ENCODE measurements at places on chromosomes 1 and 21.

DNA sequence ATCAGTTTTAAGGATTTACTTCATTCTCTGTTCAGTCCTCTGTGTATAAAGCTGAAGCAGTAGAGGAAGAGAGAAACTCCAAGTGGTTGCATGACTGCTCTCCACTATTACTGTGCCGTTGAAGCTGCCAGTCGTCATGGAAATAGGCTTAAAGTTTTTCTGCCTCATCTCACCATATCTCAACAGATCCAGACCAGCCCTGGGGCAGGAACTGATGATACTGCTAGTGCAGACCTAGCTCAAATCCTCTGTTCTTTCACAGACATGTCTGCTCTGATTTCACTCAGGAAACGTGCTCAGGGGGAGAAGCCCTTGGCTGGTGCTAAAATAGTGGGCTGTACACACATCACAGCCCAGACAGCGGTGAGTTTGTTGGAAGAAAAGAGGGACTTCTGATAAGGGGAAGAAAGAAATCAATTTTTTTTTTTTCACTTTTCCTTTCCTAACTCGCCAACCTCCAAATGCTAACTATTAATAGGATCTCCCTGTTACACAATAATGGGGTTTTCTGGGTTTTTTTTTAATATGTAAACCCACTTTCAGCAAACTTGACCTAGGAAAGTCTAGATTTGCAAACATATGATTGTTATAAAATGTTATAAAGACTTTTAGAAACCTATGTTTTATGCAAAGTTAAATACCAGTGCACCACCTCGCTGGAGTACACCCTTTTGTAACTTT is 22.2 kb upstream of the STRIP1 start:
- no peak for DNase-seq

DNA sequence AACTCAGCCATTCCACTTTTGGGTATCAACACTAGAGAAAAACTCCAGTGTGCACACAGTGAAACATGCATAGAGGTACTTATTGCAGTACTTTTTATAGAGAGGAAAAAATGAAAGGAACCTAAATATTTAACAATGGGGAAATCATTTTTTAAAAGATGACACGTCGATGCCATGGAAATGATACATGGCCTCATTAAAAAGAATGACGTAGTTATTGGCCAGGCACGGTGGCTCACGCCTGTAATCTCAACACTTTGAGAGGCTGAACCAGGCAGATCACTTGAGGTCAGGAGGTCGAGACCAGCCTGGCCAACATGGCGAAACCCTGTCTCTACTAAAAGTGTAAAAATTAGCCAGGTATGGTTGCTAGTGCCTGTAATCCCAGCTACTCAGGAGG is 42.5 kb downstream of the MATN1 start:
- DNase-seq = no peak

DNA sequence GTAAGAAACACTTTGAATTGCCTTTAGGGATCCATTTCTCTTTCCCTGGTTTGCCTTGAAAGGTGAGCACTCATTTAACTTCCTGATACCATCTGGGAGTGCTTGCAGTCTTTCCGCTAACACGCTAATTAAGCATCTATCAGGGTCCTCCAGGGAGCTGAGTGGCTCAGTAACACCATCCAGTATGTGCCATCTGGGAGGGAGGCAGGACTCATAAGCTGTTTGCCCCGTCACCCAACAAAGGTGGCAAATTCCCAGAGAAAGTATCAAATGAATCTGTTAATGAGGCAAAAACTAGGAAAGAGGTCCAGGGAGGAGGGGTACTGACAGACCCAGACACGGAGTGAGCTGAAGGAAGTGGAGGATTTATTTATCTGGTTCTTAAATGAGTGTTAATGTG is 430.9 kb downstream of the HLX start:
- DNase-seq = no peak

DNA sequence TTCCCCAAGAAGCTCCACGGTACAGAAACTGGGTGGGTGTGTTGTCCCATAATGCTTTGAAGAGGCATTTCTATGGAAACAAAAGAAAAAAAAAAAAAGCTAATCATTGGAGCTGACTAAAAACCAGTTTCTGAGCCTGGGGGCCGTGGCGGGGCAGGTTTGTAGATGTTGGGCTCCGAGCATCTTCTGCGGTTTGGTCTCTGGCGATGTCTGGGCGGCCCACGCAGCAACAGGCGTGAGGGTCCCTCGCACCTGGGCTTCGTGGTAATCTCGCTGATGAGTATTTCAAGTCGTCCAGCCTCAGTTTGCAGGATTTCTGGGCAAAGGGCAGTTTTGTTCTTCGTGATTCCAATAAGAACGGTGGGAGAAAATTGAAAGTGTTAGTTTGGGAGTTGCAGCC is 6.8 kb downstream of the TP73 start:
- no peak for DNase-seq

DNA sequence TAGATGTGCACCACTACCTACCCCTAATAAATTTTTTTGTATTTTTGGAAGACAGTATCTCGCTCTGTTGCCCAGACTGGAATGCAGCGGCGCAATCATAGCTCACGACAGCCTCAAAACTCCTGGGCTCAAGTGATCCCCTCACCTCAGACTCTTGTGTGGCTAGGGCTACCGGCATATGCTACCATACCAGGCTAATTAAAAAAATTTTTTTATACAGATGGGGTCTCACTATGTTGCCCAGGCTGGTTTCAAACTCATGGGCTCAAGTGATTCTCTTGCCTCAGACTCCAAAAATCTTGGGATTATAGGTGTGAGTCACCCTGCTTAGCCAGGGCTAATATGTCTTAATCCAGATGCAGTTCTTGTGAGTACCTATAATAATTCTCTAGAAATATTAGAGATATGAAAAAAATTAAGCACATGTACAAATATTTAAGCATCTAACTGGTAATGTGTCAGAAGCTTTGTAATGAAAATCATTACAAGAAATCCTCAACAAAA is 9.5 kb downstream of the SORT1 start:
- no peak for DNase-seq

GRCh38 chr1:160127865-160128523 is 12.4 kb downstream of the ATP1A2 start:
- no peak for DNase-seq

GRCh38 chr1:6185635-6186382 is 5.7 kb upstream of the CHD5 start:
- no peak for DNase-seq

- no peak for DNase-seq
Observed at GRCh38 chr1:19925342-19926070, 2.1 kb upstream of the PLA2G2E start.

DNA sequence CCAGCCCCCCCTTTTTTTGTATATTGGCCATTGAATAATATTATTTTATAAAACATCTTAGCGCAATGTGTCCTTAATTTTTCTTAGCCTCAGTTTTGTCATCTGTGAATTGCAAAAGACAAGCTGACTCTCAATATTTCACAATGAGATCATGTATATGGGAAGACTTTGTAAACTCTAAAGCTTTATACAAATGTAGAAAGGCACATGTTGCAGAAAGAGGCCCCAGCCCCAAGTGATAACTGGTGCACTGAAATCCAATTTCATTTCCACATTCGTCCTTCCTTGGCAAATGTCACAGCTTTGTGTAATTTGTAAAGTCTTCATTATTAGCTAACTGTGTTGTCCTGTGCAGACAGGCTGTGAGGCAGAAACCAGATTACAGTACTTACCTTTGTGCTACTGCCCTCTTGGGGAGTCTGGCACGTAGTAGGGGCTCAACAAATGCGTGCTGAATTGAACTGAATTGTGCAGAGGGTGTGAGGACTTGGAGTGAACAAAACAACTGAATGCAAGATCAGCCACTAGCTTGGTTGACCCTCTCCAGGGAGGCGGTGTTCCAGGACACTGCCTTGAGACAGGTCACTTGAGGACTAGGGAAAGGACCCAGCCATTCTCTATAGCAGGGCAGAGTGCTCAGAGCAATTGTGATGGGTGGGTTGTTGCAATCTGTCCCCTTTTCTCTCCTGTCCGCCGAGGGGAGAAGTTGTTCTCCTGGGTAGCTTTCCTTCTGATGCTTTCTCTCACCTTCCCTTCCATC is 74.6 kb downstream of the LMO4 start:
- DNase-seq = no peak

DNA sequence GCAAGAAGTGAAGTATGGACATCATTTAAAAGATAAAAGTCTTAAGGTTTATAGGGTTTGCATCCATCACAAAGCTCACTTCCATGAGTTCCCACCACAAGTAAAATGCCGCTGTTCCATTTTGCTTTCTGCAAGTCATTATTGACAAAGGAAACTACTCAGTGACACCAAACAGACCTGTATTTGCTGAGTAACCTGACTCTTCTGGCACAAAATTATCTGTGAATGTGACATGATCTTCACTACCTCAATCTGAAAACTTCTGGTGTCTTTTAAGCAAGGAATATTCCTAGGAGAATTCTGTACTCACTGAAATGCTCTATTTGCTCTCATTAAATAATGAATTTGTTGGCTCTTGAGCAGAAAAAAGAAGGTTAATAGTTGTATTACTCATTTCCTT is 1077.4 kb upstream of the ADGRL4 start:
- no peak for DNase-seq

DNA sequence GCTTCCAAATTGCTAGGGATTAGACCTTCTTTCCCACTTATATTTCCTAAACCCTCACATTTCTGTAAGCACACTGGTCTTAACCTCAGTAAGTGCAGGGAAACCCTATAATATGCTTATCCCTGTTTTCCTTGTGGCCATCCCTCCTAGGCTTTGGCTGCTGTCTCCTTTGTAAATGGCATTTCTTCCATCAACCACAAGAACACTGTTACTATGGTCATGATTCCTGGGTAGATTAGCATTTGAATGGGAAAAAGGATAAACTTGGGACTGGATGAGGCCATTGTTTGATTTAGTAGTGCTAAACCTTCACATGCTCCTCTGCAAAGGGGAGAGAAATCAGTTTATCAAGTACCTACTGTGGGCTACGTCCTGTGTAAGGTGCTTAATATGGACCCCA is 16.2 kb upstream of the AGO3 start:
- no peak for DNase-seq

GRCh38 chr1:31400393-31400792 is 12.6 kb upstream of the SERINC2 start:
- no peak for DNase-seq

DNA sequence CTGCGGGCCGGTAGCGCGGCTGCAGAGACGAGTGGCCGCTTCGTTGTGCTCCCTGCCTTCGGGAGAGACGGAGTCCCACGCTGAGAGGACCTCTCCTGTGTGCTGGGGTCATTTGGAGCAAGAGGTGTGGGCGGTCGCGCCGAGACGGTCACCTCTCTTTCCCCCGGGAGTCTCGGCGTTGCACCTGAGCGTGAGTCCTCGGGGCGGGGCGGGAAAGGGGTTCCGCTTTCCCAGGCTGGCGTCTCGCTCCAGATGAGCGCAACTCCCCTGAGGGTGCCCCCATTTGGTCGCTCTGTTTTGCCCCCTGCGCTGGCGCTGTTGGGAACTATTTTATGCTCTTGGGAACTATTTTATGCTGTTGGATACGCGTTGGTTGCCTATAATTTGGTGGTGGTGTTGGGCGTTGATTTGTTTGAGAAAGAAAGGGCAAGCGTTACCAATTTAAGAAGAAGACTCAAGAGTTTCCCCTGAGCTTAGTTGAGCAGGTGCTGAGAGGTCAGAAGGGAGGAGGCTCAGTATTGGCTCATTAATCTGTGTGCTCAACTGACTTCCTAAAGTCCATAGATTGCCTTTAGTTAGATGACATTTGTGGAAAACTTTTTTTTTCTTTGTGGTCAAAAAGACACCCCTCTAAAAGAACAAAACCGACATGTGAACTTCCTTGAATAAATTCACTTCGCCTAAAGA is 683 bp downstream of the LRRC8B start:
- peak; percentile 51 for DNase-seq

- no peak for DNase-seq
Observed at GRCh38 chr1:103191327-103191726, 83.0 kb upstream of the COL11A1 start.

- no peak for DNase-seq
Observed at GRCh38 chr1:20950679-20951078, 163.6 kb upstream of the HP1BP3 start.

GRCh38 chr1:183891158-183891856 is 86.4 kb downstream of the RGL1 start:
- no peak for DNase-seq

- no peak for DNase-seq
Observed at GRCh38 chr1:209430821-209431259, 152.7 kb upstream of the CAMK1G start.

DNA sequence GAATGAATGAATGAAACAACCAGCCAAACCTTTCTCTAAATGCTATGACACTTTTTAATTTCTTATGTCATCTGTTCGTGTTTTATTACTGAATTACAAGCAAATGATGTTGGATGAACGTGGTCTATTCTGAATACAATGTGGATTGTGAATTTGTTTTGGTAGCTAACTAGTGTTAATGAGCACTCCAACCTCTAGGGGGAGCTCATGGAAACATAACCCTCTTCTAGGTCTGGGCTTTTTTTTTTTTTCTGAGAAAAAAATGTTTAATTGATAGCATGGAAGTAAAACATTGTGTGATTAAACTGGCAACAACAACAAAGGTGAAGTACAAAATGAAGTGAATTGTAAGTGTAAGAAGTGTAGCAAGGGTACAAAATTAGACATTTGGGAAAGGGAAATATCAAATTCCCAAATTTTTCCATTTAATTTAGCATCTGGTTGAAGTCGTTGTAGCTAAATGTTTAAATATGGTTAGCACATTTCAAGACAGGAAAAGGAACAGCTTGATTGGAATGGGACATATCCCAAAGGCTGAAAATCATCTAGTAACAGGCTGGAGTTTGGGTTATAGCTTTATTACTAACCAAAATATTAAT is 42.6 kb upstream of the PTGS2 start:
- no peak for DNase-seq

- DNase-seq = no peak
Observed at GRCh38 chr1:93549811-93550210, 101.9 kb downstream of the FNBP1L start.

DNA sequence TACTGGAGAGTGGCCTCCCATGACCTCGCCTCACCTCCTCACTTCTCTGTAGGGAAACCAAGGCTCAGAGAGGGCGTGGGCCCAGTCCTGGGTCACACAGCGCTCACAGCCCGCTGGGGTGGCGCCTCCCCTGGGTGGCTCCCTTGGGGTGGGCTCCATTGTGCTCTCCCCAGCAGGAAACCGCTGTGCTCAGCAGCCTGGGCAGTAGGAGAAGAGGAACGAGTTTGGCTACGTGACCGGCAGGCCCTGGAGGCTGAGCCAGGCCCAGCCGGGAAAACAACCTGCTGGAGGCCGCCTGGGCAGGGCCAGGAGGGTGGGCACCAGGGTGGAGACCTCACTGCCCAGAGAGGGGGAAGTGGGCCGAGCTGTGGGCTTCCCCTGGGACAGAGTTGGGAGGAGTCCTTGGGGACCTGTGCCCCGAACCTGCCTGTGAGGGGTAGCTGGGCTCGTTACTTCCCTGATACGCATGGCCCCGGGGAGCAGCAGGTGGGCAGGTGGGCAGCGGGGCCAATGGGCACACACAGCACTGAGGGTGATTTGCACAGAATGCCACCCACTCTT is 15.0 kb upstream of the FAM131C start:
- DNase-seq = no peak

GRCh38 chr1:98919211-98919610 is 85.5 kb downstream of the PLPPR5 start:
- no peak for DNase-seq

- DNase-seq = no peak
Observed at GRCh38 chr1:21355956-21356355, 65.7 kb upstream of the ECE1 start.

- DNase-seq = no peak
Observed at GRCh38 chr1:184559117-184559713, 172.4 kb downstream of the C1orf21 start.

GRCh38 chr1:38700077-38700470 is 159.5 kb downstream of the RRAGC start:
- DNase-seq = no peak

Data from anterior cingulate cortex (tissue), 58 donors.